ENCODE measurements at places on chromosomes 2 and 18.

GRCh38 chr2:86286516-86286915, 50.9 kb downstream of the REEP1 start:
- DNase-seq, result no peak

- no peak for DNase-seq
Observed at GRCh38 chr18:13566941-13567746, 159.2 kb downstream of the FAM210A start.

DNA sequence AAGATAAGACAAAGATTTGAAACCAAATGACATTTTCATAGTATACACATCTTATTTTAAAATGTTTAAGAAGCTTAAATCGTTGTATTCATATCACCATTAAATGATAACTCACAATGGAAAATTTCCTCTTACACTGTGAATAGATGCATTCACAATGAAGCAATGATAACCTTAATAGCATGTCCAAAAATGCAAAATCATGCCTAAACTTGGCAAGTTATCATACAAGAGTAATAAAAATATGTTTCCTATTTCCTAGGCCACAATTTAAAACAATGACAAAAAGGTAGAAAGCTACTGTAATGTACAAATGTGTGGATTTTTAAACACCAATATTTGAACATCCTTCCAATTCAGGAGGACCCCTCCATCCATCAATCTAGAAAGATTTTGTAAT, 157.4 kb upstream of the GULP1 start:
- no peak for DNase-seq

DNA sequence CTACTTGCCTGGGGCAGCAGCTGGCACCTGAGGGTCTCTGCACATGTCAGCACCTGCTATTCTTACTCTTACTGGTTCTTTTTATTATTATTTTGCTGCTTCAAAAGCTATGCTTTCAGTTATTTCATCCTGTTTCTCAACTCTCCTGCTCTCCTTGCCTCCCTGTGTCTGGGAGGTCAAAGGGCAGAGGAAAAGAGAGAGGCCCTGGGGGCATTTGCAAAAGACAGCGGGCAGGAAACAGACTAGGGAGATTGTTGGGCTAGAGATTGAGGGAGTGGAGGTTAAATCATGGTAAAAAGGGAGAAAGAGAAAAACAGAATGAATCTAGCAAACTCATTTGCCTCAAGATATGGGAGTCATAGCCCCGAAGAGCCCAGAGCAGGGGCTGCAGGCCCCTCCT, 21.1 kb upstream of the RPL31 start:
- no peak for DNase-seq

- no peak for DNase-seq
Observed at GRCh38 chr2:147763861-147764260, 81.0 kb upstream of the ACVR2A start.

- DNase-seq, result no peak
Observed at GRCh38 chr2:26887151-26887550, 39.2 kb downstream of the DPYSL5 start.

DNA sequence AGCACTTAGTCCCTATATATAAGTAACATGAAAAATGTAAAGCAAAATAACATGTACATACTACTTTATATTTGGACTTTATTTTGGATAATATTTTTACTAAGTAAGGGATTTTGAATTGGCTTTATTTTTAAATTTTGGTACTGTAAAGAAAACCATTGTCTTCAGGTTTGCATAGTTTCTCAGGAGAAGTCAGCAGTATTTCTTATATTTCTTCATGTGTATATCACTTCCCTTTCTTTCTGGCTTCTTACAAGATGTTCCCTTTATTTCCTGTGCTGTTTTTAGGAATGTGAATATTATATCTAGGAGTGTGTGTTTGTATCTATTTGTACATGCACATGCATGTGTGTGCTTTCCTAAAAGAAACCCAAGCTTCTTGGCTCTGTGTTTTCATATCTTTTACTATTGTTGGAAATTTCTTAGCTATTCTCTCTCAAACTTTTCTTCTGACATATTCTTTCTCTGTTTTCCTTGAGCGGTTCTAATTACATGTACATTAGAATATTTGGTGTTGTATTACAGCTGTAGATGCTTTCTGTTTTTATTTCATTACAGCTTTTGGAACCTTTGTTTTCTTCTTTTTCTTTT, 1549.7 kb upstream of the ACVR2A start:
- DNase-seq, result no peak

GRCh38 chr18:58344861-58345463, 283.9 kb downstream of the ALPK2 start:
- no peak for DNase-seq

GRCh38 chr18:24010673-24011072, 3.9 kb upstream of the TTC39C start:
- DNase-seq, result no peak

- DNase-seq, result no peak
Observed at GRCh38 chr2:20567159-20567925, 83.6 kb downstream of the HS1BP3 start.

- no peak for DNase-seq
Observed at GRCh38 chr2:19114754-19115231, 243.6 kb downstream of the OSR1 start.

GRCh38 chr2:177767768-177768167, 304.8 kb downstream of the PDE11A start:
- DNase-seq, result no peak

DNA sequence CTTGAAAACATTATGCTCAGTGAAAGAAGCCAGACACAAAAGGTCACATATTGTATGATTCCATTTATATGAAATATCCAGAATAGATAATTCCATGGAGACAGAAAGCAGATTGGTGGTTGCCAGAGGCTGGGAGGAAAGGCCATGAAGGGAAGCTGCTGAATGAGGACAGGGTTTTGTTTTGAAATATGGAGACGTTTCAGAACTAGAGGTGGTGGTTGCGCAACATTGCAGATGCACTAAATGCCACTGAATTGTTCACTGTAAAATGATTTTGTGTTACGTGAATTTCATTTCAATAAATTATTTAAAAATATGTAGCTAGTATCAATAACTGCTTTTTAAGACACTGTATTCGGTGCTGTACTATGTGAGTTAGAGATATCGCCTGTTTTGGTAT, 101.7 kb upstream of the ZNF236 start:
- DNase-seq, result no peak

GRCh38 chr18:801137-801536, 10.9 kb downstream of the YES1 start:
- DNase-seq, result no peak

- no peak for DNase-seq
Observed at GRCh38 chr2:190634381-190634780, 14.5 kb upstream of the NAB1 start.

GRCh38 chr2:929011-929735, 21.5 kb upstream of the SNTG2 start:
- DNase-seq, result no peak

DNA sequence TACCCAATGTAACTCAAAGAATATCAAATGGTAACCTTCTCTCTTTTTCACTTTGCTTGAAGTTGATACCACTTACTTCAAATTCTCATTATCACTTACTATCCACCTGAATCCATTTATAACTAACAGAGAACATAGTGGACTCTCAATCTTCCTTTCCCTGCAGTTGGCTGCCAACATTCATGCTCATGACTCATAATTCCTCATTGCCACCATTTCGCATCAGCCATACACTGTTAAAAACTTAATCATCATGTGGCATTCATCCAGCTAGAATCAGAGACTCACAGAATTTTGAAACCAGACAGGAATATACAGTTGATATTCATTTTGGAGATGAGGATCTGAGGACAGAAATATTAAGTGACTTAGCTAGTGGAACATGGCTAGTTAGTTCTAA, 56.8 kb downstream of the SLC4A10 start:
- DNase-seq, result no peak

DNA sequence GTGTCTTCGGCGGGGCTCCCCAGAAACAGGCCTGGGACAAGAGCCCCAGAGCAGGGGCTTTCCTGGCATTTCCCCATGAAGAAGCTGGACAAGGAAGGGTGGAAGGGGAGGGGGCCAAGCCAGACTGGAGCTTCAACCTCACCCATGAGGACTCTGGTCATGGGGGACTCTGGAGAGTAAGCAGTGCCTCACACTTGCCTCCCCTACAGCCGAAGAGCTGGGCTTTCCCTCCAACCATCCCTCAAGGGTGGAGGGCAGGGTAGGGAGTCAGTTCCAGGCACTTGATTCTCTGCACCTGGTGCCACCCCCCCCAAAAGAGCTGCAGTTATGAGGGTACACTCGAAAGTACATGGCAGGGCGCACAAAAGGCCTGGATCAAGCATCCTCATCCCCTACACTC, 246.6 kb downstream of the TFCP2L1 start:
- DNase-seq, result no peak

DNA sequence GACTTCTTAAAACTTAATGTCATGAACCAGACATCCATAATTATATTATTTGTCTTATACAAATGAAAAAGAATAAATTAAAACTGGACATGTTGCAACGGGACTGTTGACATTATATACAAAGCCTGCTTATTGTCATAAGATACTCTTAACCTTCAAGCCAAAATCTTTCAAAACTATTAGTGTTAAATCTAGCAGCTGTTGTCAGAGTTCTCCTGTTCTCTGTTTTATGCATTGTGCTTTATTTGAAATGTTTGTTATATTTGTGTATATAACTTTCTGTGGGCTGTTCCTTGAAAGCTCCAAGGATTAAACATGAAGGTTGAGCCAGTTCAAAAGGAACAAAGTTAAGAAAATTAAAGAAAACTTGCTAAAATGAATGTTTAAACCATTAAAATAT, 335.5 kb upstream of the NT5C1B start:
- DNase-seq, result no peak

- DNase-seq, result no peak
Observed at GRCh38 chr18:49178321-49178720, 227.6 kb upstream of the SMAD7 start.

- no peak for DNase-seq
Observed at GRCh38 chr2:54274781-54275242, 18.8 kb upstream of the TSPYL6 start.

GRCh38 chr2:27888790-27889189, 1.4 kb downstream of the RBKS start:
- DNase-seq, result no peak

GRCh38 chr2:113162869-113163268, 10.9 kb upstream of the PSD4 start:
- DNase-seq, result no peak

- no peak for DNase-seq
Observed at GRCh38 chr2:16126517-16127275, 186.3 kb downstream of the MYCN start.
